ENCODE measurements at places on chromosomes 1 and 21.

DNA sequence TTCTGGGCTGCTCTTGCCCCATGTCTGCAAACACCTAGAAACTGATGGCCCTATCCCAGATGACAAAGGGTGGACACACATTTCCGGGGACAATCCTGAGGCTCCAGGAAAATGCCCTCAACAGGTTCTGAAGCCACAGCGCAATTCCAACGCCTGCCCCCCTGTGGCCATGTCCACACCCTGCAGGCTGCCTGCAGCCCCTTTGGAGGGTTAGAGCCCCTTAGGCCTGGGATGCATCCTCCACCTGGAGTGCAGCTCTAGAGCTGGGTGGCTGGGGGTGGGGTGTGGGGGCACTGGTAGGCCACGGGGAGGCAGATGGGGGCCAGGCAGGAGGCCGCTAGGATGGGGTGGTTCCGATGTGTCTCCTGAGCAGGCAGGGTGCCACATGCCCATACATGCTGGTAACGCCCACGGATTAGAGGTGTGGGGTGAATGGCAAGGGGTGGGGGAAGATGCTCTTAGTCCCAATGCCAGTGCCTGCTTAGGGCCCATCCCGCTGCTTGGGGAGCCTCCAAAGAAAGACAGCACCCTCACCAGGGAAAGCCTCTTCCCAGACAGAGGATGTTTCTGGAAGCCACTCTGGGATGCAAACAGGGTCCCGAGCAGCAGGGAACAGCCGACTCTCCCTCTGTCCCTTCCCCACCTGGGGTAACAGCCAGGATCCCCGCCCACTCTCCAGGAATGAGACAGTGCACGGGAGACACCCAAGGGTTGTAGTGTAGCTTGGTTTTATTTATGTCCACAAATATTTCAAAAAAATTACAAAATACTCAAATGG lies 34.0 kb downstream of the SLC45A1 start:
- DNase-seq: no peak

DNA sequence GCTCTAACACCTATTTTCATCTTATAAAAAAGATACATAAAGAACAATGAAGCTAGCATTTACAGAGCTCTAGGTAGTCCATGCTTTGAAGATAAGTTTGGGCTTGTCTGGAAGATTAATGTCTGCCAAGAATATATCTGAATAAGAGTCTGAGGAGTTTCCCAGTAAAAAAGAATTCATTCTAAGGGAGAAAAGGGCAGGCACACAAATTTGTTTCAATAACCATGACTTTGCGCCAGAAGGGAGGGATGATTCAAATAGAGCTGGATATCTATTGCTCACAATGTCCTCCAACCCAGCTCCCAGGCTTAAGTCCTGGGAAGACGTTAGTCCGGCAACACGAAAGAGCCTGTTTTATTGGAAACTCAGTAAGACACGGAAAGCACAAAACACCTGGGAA lies 9.7 kb upstream of the TTLL7 start:
- no peak for DNase-seq

- no peak for DNase-seq
Measured at GRCh38 chr1:89837510-89837909, 16.7 kb downstream of the LRRC8D start.

GRCh38 chr1:163069655-163070277 lies 605 bp downstream of the RGS4 start:
- DNase-seq: no peak

- no peak for DNase-seq
Measured at GRCh38 chr1:41574842-41575241, 90.4 kb upstream of the EDN2 start.

GRCh38 chr1:205343431-205344065 lies 13.2 kb downstream of the KLHDC8A start:
- DNase-seq: no peak

DNA sequence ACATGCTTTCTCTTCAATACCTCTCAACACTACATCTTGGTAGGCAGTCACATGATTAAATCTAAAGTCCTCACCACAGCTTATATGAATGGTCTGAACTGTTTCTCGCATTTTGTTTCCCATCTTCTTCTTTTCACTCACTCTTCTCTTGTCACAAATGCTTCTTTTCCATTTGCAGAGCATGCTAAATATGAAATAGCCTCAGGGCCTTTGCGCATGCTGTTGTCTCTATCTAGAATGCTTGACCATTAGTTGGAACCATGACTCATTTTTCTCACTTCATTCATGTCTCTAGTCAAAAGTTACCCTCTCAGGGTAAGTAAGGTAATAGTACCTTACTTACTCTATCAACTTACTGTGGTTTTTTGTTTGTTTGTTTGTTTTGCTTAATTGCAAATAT lies 239.7 kb downstream of the PTPRC start:
- DNase-seq: no peak

GRCh38 chr1:172447641-172448040 lies 3.8 kb upstream of the PIGC start:
- DNase-seq: no peak
